ENCODE measurements at places on chromosomes 5 and 9.

DNA sequence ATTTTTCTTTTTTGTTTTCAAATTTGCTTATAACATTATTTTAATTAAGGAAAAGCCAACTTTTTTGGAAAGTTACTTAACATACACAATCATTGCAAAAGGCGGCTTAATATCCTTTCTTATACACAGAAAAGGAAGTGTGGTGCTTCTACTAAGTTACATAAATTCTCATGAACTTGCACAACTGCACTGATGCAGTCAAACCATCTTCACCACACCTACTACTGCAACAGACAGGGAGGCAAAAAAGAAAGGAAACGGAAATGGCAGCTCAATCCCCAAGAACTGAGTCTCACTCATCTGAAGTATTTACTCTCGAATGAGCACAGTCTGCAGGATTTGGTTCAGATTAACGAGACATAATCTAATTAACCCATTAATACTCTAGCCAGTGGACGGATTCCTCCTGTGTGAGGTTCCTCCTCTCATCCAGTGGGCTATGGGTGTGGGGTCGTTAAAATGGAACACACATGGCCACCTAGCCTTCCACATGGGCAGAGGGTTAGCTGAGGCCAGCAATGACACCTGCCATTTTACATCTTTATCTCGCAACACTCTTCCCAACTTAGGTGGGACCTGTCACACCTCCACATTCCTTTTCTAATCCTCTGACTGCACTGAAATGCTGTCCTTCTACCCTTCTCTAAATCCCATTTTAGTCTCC is 30.0 kb downstream of the GOLM1 start:
- DNase-seq = no peak

DNA sequence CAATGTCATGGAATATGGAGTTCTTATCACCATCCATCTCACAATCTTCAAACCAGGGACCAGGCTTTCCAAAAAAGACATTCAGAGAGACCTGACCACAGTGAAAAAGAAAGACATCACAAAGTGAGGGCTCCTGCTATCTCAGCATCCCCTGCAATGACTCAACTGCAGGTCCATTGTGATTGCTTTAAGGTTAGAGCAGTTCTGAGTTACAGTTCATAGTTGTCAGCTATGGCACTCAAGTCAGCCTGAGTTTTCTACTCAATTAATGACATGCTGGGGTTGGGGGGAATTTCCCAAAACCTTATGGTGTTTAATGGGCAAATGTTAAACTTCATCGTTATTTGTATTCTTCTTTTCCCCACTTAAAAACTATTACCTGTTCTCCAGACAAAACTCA is 58.9 kb downstream of the CEMIP2 start:
- no peak for DNase-seq

DNA sequence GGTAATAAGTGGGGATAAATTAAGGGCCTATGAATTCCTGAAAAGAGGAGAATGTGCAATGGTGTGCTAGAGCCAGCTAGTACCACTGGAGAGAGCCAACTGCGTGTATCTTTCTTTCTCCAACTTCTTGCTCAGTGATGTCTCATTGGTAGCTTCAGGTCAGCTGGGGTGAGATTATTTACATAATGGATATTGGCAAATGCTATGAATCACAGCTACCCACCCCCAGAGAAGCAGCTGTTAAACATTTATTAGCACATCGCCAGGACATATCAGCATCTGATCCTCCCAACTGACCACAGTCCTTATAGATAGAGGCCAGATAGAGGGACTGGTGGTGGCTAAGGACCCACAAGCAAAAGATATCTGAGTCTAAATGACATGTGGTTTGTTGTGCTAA is 421.3 kb downstream of the ACTL7B start:
- DNase-seq = no peak

GRCh38 chr5:7642029-7642428 is 208.9 kb downstream of the CFAP90 start:
- no peak for DNase-seq

- peak; percentile 36 for DNase-seq
These were observed 112.9 kb upstream of the LMX1B start for GRCh38 chr9:126500600-126501382.

DNA sequence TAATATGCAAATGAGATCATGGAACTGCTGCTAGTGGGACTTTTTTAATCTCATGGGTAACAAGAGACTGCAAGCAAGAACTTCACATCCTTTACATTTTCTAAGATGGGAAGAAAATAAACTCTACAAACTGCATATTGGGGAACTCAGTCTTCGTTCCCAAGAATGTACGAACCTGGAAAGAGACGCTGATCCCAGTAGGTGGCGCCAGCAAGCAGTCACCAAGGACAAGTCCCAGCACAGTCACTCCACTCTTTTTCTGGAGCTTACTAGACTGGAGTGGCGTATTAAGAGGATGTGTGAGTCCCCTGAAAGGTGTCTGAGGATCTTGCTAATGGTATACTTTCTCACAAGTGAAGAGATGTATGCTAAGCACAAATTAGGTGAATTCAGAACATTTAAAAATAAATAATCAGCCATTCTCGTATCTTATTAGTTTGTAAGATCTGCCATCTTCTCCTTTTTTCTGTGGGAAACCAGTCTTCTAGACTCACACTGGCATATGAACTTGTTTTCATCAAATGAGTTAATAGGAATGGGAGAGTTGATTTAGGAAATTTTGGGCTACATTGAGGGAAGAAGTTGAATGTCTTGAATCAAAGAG is 16.0 kb upstream of the PUM3 start:
- DNase-seq = no peak

DNA sequence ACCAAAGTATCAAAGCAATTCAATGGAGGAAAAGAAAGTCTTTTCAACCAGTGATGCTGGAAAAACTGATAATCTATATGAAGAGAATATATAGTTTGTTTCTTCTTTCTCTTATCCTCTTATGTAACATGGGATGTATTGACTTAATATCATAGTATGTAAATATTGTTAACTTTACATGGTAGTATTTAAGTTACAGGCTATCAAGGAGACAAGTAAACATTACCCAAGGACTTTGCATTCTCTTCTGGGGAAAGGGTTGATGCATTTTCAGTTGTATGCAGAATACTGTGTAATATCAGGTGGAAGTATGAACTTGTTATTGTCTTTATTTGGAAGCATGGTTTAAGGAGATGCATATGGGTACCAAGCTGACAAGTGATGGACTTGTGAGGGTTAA is 9.1 kb upstream of the ARHGEF37 start:
- DNase-seq = no peak

DNA sequence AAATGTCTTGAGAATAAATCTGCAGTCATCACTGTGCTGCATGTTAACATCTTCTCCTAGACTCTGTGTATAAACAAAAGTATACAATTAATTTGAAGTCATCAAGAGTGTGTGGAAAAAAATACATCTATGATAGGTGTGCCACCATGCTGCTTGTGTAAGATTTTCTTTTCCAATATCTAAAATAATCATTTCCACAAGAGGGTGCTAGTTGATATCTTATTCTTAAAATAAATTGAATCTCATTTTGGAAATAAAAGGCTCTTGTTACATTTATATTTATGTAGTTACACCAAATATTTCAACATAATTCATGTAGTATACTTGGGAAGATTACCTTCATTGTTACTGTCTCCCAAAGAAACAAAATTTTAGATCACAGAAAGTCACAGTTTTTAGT is 14.1 kb upstream of the MOCS2 start:
- DNase-seq = no peak

DNA sequence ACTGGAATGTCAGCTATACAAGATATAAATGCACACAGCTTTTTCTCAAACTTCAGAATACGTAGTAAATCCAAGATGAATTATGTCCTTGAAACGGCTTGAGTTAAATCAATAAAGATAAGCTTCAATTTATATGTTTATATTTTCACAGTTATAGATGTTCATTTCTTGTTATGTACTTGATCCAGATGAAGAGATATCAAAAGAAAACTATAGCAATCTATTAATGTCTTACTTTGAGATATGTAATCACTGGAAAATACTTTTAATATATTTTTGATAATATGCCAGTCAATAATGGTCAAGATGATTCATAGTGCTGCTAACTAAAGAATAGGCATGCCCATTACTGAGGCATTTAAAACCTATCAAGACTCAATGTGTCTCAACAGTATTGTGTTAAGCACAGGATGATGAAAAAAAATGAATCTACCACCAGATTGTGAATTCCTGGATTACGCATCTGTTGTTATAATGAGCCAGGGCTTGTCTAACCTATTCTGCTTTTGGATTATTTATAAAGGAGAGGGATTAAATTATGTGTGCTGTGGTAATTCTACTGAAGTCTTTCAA is 372.6 kb upstream of the PRR16 start:
- no peak for DNase-seq

GRCh38 chr9:25010027-25010662 is 464.4 kb upstream of the IZUMO3 start:
- no peak for DNase-seq

DNA sequence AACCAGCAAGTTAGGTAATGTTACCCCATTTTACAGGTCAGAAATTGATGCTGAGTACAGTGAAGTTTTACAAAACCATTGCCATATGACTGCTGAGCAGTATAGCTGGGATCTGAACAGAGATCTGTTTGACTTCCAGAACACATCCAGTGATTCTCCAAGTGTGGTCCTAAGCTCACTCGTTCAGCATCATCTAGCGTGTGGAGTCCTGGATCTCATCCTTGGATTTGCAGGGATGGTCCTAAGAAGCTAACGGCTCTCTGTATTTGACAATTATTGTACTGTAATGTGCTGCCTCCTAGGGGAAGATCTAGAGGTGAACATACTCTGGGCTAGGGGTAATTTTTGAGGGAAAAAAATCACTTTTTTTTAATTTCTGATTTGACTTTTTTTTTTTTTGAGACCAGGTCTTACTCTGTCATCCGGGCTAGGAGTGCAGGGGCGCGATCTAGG is 1.4 kb downstream of the SLC26A2 start:
- DNase-seq = no peak

DNA sequence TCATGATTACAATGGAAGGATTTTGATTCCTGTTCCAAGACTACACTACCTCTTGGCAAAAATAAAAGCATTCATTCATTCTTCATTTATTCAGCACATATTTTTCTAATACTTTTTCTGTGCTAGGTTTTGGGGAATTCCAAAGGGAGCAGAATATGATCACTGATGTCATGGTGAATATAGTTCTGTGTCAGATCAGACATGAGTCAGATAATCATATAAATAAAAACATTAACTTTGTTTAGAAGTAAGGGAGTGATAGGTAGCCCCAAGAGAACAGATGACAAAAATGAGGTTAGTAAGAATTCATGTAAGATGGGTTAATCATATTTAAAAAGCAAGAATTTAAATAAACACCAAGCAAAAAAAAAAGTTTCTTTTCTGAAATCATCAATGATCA is 94.1 kb upstream of the RANBP6 start:
- no peak for DNase-seq

- DNase-seq = no peak
These were observed 27.4 kb upstream of the ZBTB34 start for GRCh38 chr9:126833020-126833419.

DNA sequence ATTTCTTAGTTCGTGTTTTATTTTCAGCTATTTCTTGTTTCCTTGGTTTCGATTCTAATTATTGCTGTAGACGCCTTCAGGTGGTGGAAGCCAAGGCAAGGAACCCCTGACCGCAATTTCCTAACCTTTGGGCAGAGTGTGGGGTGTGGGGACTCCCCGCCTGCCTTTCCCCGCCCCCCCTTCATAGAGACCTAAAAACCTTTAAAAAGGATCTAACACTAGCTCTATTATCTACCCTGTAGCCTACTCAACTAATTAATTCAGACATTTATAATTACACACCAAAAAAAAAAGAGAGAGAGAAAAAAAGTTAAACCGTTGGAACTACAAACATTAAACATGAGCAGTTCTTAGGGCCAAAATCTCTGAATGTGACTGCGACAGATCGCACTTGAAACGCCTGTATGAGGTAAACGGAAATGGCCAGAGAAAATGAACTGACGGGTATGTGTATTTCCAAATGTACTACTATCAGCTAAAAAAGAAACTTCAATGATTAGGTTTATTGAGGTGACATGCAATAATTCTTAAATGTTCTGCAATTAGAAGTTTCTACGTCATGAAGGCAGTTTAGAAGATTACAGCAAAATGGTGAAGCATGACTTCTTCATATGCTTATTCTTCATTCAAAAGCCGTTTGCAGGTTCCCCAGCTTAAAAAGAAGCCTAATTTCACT is 19.0 kb upstream of the FER start:
- DNase-seq = no peak

GRCh38 chr5:151110992-151111391 is 30.2 kb upstream of the TNIP1 start:
- no peak for DNase-seq

DNA sequence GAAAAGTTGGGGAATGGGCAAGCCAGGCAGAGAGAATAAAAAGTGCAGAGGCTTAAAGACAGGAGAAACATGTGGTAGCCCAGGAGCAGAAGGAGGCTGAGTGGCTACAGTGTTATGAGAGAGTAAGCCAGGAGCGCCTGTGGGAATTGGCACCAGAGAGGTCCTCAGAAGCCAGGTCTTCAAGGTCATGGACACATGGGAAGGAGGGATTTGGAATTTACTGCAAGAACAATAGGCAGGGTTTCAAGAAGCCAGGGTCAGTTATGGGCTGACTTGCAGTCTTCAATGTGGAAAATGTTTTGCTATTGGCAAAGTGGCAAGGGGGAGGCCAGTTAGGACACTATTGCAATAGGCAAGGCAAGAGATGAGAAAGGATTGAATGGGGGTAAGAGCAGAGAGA is 29.3 kb downstream of the ERAP1 start:
- DNase-seq = no peak

DNA sequence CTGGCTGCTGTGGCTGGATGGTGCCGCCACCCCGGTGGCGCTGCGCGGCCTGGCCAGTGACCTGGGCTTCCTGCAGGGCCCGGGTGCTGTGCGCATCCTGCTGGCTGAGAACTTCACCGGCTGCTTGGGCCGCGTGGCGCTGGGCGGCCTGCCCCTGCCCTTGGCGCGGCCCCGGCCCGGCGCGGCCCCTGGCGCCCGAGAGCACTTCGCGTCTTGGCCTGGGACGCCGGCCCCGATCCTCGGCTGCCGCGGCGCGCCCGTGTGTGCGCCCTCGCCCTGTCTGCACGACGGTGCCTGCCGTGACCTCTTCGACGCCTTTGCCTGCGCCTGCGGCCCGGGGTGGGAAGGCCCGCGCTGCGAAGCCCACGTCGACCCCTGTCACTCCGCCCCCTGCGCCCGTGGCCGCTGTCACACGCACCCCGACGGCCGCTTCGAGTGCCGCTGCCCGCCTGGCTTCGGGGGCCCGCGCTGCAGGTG is 17.5 kb downstream of the CRB2 start:
- no peak for DNase-seq

- no peak for DNase-seq
These were observed 23.6 kb downstream of the COL27A1 start for GRCh38 chr9:114178756-114179450.
